ENCODE measurements at places on chromosomes 16 and 17. TPM values are rescaled to one million over a fixed set of nuclear protein-coding genes. Genes with fewer than 3 reads are reported as not detected.
A peak's percentile ranks its signal among the peaks of the same experiment; 100 is the strongest.

The C17orf78 gene
- not detected for total RNA-seq

The UTS2R gene
- not detected for total RNA-seq

The MT1H gene
- total RNA-seq: not detected

The KRT17 gene
- not detected for total RNA-seq

The GPR179 gene
- total RNA-seq: 0.20 TPM

The CDRT15 gene
- total RNA-seq: not detected

The CEP131 gene
- total RNA-seq: 8.8 TPM

The THAP11 gene
- 61.9 TPM for total RNA-seq

The SPNS3 gene
- not detected for total RNA-seq

The HAGHL gene
- not detected for total RNA-seq

The CTRB1 gene
- total RNA-seq: not detected

GRCh38 chr17:60606036-60606435 lies 6.0 kb downstream of the PPM1D start:
- H3K4me3 ChIP-seq: no peak overlapping the region
- no peak overlapping the region for H3K27ac ChIP-seq
- DNase-seq: no peak
- H3K27me3 ChIP-seq: no peaks in the 10 kb centered on the region
- no peaks in the 10 kb centered on the region for H3K36me3 ChIP-seq

DNA sequence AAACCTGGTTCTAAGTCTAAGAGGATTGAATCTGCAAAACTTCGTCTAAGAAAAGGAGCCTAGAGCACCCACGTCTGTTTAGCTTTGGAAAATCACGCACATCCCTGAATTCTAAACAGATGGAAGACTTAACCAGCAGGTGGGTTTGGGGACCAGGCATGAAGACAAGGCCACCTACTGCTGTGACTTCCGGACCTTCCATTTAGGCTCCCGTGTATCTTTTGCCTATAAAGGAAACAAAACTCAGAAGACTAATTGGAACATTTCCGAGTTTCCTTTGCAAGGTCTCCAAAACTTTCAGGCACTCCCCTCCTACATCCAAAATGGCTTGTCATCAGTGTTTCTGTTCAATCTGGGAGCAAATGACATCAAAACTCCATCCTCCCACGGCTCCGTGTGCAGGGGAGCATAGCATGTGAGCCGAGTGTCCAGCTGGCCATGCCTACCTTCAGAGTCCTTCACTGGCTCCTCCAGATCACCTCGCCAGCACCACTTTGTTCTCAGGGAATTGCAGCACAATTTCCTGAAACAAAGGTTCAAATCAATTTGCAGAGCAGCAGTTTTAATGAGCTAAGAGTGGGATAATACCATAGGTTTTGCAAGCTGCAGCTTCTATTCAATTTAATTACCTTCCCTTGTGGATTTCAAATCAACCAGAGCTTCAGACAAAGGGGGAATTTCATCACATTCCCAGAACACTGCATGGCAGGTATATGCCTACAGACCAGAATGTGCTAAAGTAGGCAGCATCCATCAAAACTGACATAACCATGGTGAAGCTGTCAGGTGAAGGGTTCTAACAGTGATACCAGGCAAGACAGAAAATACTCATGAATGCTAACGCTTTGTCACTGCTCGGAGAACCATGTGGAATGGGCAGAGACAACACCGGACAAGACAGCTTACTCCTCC lies 23.5 kb downstream of the CACNG1 start:
- H3K27ac ChIP-seq: no peak overlapping the region
- no peak for DNase-seq
- no peaks in the 10 kb centered on the region for H3K27me3 ChIP-seq
- H3K4me1 ChIP-seq: peaks cover 21% of the 10 kb centered on the region
- H3K4me3 ChIP-seq: no peak overlapping the region

DNA sequence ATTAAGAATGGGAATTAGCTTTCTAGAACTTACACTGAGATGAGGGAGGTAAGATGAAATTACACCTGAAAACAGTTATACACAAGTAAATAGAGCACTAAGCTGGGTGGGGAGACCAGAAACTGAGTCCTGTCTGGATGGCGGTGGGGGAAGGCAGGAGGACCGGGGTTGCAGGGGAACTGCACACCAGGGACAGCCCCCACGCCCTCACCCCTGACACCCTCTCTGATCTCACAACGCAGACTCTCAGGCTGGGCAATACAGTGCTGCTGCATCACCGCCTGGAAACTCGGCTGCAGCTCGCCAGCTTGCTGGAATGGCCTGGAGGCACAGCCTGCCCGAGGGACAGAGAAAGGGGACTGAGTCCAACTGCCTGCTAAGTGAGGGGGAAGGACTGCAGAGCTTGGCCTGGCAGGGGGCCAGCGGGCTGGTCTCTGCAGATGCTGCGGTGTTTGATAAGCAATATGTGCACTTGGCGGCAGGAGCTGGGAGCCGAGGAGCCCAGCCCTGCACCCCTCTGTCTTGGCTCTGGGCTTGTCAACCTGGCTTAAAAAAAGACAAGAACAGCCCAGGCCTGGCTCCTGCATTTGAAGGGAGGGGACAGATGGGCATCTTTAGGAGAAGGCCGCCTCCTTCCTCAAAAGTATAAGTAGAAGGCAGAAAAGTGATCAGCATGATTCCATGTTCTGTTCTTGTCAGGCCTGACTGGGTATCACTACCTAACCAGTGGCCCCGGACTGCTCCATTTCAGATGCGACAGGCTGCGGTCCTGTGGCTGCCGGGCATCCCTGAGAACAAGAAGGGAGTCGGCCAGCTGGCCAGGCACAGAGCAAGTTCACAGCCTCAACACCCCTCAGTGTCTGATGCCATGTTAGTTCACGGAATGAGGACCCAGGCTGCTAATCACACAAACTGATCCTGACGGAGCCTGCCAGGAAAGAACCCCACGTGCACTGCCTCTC lies 30.2 kb downstream of the SPHK1 start:
- H3K4me3 ChIP-seq: no peak overlapping the region
- peaks cover 5% of the 10 kb centered on the region for H3K36me3 ChIP-seq
- peak overlapping the region; percentile 46 for H3K27ac ChIP-seq

DNA sequence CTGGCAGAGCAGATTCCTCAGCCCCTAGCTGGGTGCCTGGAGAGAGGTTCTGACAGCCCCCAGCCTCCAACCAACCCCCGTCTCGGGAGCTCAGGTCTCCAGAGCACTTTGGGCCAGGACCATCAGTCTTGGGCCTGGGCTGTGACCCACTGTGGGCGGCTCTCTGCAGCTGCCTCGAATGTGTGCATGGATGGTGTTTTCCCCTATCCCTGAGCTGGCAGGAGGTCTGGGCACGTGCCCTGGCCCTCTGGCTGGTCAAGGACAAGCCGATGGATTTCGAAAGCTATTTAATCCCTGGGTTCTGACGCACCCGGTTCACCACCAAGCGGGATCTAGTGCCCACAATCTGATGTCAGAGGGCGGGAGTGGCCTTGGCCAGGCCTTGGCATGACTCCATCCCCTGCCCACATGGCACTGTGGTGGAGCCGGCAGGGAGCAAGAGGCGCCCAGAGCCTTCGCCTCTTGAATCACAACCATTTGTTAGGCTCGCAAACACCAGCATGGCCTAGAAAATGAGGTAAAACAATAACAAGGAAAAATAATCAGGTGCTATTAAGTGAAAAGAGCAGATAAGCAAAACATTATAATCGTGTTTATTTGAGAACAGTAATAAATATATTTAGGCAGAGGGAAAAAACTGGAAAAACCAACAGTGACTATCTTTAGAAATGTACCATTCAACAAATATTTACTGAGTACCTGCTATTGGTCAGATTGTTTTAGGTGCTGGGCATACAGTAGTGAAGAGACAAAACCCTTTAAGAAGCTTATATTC lies 69.3 kb upstream of the TOB1 start:
- H3K36me3 ChIP-seq: no peaks in the 10 kb centered on the region
- peaks cover 53% of the 10 kb centered on the region for H3K4me1 ChIP-seq
- H3K27me3 ChIP-seq: no peaks in the 10 kb centered on the region
- no peak overlapping the region for H3K4me3 ChIP-seq

- DNase-seq: no peak
- no peaks in the 10 kb centered on the region for H3K27me3 ChIP-seq
- no peaks in the 10 kb centered on the region for H3K36me3 ChIP-seq
- no peak overlapping the region for H3K27ac ChIP-seq
- no peak overlapping the region for H3K4me3 ChIP-seq
Measured at GRCh38 chr16:58820411-58820810, 86.3 kb upstream of the GOT2 start.

GRCh38 chr16:57638381-57638780 lies 10.0 kb downstream of the ADGRG1 start:
- no peak overlapping the region for H3K4me3 ChIP-seq
- H3K4me1 ChIP-seq: peaks cover 5% of the 10 kb centered on the region
- no peaks in the 10 kb centered on the region for H3K36me3 ChIP-seq
- H3K27ac ChIP-seq: peak overlapping the region; percentile 47
- DNase-seq: no peak
- H3K27me3 ChIP-seq: no peaks in the 10 kb centered on the region

GRCh38 chr16:11143372-11144035 lies 112.5 kb downstream of the SOCS1 start:
- no peak for DNase-seq
- no peaks in the 10 kb centered on the region for H3K36me3 ChIP-seq
- no peak overlapping the region for H3K4me3 ChIP-seq
- H3K4me1 ChIP-seq: peaks cover 53% of the 10 kb centered on the region
- H3K27ac ChIP-seq: no peak overlapping the region

- peak; percentile 95 for DNase-seq
- peaks cover 39% of the 10 kb centered on the region for H3K36me3 ChIP-seq
- peak within 1 kb of the TSS; percentile 95 for H3K27ac ChIP-seq
- H3K27me3 ChIP-seq: no peaks in the 10 kb centered on the region
Measured at GRCh38 chr17:4554997-4555799, at the start of gene MYBBP1A. Gene MYBBP1A (minus strand): TSS chr17:4555384. CDS start chr17:4555324, 60 bp downstream.

GRCh38 chr17:64219571-64219970 lies 43.5 kb downstream of the TEX2 start:
- no peak for DNase-seq
- H3K27me3 ChIP-seq: no peaks in the 10 kb centered on the region
- no peaks in the 10 kb centered on the region for H3K36me3 ChIP-seq
- peaks cover 33% of the 10 kb centered on the region for H3K4me1 ChIP-seq
- no peak overlapping the region for H3K4me3 ChIP-seq

DNA sequence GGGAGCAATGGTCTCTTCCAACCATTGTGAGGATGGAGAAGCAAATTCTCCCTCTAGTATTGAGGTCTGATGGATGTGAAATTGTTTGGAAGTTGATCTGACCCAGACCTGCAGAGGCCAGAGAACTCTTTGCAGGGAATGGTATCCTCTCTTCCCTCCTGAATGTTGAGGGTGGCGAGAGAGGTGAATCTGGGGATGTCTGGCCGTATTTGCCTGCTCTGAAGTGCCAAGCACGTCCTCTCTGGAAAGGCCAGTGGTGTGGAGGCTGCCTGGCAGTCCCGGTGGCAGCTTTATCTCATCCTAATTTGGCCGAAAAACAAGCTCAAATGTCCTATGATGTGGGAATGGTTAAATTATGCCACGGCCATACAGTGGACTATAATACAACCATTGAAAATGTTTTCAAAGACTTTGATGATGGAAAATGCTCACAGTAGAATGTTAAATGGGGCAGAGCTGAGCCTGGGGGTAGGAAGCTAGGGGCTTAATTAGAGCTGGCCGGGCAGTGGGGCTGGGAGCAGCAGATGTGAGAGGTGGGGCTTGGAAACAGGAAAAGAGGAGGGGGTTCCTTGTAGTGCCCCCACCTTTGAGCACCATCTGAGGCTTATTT lies 30.8 kb downstream of the WSCD1 start:
- no peak overlapping the region for H3K4me3 ChIP-seq
- no peak for DNase-seq
- H3K4me1 ChIP-seq: peaks cover 22% of the 10 kb centered on the region
- H3K36me3 ChIP-seq: no peaks in the 10 kb centered on the region
- H3K27me3 ChIP-seq: no peaks in the 10 kb centered on the region

DNA sequence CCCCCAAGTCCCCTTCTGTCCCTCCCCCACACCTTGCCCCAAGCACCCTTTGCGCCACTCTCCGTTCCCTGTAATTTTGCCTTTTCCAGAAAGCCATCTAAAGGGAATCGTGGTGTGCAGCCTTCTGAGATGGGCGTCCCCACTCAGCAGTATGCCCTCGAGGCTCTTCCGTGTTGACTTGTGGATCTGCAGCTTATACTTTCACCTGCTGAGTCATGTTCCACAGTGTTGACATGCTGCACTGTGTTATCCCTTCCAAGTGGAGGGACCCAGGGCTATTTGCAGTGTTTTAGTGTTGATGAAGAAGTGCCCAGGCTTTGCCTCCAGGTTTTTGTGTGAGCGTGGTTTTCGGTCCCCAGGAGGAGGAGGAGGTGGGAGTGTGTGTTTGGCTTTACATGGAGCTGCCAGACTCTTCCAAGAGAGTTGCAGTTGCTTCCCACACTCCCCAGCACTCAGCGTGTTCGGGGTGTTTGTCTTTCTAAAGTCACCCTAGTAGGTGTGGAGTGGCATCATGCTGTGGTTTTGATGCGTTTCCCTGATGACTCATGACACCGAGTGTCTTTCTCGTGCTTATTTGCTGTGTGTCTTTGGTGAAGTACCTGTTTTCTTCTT lies 32.1 kb upstream of the JPT2 start:
- H3K27ac ChIP-seq: no peak overlapping the region
- peaks cover 10% of the 10 kb centered on the region for H3K36me3 ChIP-seq
- H3K4me1 ChIP-seq: peaks cover 38% of the 10 kb centered on the region
- H3K4me3 ChIP-seq: no peak overlapping the region
- DNase-seq: no peak
- no peaks in the 10 kb centered on the region for H3K27me3 ChIP-seq

DNA sequence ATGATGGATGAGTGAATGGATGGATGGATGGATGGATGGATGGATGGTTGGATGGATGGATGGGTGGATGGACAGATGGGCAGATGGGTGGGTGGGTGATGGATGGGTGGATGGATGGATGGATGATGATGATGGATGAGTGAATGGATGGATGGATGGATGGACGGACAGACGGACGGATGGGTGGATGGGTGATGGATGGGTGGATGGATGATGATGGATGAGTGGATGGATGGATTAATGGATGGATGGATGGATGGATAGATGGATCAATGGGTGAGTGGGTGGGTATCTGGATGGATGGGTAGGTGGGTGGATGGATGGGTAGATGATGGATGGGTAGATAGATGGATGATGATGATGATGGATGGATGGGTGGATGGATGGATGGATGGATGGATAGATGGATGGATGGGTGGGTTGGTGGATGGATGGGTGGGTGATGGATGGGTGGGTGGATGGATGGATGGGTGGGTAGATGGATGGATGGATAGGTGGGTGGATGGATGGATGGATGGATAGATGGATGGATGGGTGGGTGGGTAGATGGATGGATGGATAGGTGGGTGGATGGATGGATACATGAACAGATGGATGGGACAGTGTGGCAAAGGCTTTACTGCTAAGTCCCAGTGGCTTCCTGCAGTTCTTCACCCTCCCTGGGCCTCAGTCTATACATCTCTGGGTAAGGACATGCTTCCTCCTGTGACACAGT lies 30.2 kb upstream of the ZFPM1 start:
- no peak for DNase-seq
- no peak overlapping the region for H3K4me3 ChIP-seq
- no peaks in the 10 kb centered on the region for H3K4me1 ChIP-seq
- no peaks in the 10 kb centered on the region for H3K36me3 ChIP-seq
- H3K27ac ChIP-seq: no peak overlapping the region

GRCh38 chr17:78839235-78839761 lies 1.3 kb downstream of the USP36 start:
- DNase-seq: no peak
- peaks cover 13% of the 10 kb centered on the region for H3K4me1 ChIP-seq
- peak overlapping the region; percentile 92 for H3K4me3 ChIP-seq
- H3K27me3 ChIP-seq: no peaks in the 10 kb centered on the region
- peaks cover 3% of the 10 kb centered on the region for H3K36me3 ChIP-seq
- H3K27ac ChIP-seq: peak overlapping the region; percentile 95

All from gastrocnemius medialis (tissue), 4 donors.